ENCODE measurements at places on chromosomes 16 and 17.

DNA sequence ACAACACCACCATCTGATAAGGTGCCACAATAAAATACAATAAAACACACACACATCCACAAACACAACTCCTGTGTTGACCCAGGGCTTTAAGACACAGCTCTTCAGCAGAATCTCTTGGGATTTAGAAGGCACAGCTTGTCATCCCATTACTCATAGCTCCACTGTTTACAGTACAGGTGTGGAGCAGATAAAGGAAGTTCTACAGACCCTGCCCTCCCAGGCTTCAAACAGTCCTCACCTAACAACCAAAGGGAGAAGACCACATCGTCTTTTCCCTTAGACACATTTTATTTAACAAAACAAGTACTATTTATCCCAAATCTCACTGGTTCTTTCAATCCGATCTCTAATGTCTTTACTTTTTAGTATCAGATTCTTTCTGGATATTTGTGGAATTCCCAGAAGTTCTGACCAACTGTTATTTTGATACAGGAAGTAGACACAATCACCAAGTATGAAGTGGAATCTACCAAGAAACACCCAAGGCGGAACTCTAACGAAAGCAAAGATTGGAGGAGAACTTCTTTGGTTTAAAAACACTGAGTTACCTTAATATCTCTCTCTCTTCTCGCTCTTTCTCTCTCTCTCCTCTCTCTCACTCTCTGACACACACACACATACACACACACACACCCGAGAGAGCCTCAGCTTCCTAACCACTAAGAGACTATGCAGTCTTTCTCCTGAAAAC, 46.1 kb downstream of the CYTH1 start:
- no peak for DNase-seq

DNA sequence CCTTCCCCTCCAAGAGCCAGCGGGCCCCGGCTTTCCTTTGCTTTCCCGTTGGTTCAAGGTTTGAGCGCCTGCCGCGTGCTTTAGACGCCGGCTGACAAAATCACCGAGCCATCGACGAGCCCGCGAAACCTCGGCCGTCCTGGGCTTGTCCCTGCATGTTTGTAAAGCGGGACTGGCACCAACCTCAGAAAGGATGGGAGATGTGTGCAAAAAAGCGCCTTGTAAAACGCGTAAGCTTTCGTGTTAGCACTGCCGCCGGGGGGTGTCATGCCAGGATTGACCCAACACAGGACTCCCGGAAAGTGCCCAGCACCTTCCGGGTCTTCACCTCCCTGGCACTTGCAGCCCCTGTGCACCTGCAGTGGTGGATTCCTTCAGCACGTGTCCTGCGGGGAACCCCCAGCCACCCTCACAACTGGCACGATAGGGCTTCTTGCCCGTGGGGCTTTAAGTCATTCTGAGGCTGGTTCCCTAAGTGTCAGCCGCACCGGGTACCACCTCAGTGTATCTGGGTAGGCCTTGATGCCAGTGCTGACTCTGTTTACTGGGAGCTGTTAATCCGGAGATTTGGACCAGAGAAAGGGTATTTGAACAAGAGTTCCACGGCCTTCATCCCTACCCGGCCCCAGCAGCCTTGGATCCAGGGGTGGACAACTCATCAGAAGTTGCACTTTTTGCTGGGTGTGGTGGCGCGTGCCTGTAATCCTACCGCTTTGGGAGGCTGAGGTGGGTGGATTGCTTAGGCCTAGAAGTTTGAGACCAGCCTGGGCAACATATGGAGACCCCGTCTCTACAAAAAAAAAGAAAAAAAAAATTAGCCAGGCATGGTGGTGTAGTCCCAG, 817 bp downstream of the NDUFAF8 start:
- DNase-seq, result no peak

GRCh38 chr17:41656249-41657023, 32.1 kb upstream of the KRT17 start:
- DNase-seq, result no peak

- no peak for DNase-seq
Observed at GRCh38 chr17:57197466-57198071, 58.8 kb upstream of the MSI2 start.

GRCh38 chr16:74607962-74608356, 1.0 kb upstream of the GLG1 start:
- no peak for DNase-seq

DNA sequence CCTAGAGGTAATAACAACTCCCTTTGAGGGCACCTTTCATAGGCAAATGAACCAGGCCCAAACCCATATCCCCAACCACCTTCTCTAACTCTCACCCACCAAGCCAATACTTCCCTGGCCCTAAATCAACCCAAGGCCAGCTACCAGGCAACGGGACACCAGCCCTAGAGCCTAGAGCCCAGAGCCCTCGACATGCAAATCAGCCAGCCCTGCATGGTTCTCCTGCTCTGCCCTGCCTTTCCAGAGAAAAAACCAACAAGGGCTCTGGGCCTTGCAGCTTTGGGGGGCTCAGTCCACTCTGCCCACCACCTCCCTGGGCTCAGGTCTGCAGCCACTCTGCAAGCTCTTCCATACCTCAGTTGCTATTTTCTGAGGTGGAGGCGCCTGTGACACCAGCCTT, 55.0 kb downstream of the PITPNM3 start:
- DNase-seq, result no peak

GRCh38 chr17:70168044-70168976, 1.0 kb upstream of the KCNJ2 start:
- DNase-seq, result peak; percentile 55

- DNase-seq, result no peak
Observed at GRCh38 chr16:16021988-16022682, 72.7 kb downstream of the ABCC1 start.

DNA sequence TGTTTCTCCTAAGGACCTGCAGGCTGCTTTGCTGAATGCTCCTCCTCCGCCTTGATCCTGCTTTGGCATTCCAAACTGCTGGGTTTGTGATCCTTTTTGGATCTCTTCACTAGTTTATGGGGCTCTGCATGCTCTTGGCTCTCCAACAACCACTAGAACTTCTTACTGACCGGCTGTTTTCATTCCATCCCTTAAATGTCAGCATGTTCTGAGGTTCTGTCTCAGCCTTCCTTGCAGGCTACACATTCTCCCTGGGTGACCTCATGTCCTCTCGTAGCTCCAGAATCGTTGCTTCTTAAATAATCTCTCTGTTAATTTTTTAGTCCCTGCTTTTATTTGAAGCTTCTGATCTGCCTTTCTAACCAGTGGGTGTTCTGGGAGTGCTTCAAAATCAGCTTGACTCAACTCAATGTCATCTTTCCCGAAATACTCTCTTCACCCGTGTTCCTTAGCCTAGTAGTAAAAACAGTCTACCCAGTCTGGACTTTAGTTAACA, 119.0 kb upstream of the HS3ST2 start:
- no peak for DNase-seq

GRCh38 chr16:67734731-67735201, 15.7 kb upstream of the GFOD2 start:
- no peak for DNase-seq

GRCh38 chr17:52237151-52237550, 78.6 kb upstream of the CA10 start:
- DNase-seq, result no peak
